Breast epithelium (tissue), 4 donors: ENCODE measurements at places on chromosomes 2 and 18. TPM values are rescaled to one million over a fixed set of nuclear protein-coding genes. Genes with fewer than 3 reads are reported as not detected.

DNA sequence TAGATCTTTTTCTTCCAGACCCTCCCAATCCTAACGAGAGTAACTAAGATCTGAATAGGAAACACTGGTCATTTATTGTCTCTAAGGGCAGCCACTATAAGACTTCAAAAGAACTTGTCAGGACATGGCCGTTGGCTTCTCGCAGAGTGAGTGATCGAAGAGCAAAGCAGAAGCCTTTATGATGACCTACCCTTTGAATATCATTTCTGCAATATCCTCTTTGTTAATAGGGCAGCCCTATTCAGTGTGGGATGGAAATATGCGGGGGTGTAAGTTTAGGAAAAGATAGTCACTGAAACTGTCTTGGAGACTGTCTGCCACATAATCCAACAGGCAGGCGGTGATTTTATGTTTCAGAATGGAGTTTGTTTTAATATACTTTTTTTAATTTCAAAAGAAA lies 70.9 kb downstream of the FBXO36 start:
- no peaks in the 10 kb centered on the region for H3K36me3 ChIP-seq
- no peak overlapping the region for H3K4me3 ChIP-seq
- H3K27me3 ChIP-seq: no peaks in the 10 kb centered on the region
- no peaks in the 10 kb centered on the region for H3K4me1 ChIP-seq

- H3K27me3 ChIP-seq: peaks cover 8% of the 10 kb centered on the region
- no peaks in the 10 kb centered on the region for H3K4me1 ChIP-seq
- H3K4me3 ChIP-seq: no peak overlapping the region
- no peak overlapping the region for H3K27ac ChIP-seq
- no peak for DNase-seq
- H3K36me3 ChIP-seq: no peaks in the 10 kb centered on the region
Observed at GRCh38 chr2:173407646-173408045, 53.0 kb downstream of the CDCA7 start.

- H3K36me3 ChIP-seq: no peaks in the 10 kb centered on the region
- peaks cover 4% of the 10 kb centered on the region for H3K4me1 ChIP-seq
- DNase-seq: no peak
- no peaks in the 10 kb centered on the region for H3K27me3 ChIP-seq
- H3K27ac ChIP-seq: no peak overlapping the region
- H3K4me3 ChIP-seq: no peak overlapping the region
Observed at GRCh38 chr2:120556911-120557310, 178.8 kb upstream of the GLI2 start.

DNA sequence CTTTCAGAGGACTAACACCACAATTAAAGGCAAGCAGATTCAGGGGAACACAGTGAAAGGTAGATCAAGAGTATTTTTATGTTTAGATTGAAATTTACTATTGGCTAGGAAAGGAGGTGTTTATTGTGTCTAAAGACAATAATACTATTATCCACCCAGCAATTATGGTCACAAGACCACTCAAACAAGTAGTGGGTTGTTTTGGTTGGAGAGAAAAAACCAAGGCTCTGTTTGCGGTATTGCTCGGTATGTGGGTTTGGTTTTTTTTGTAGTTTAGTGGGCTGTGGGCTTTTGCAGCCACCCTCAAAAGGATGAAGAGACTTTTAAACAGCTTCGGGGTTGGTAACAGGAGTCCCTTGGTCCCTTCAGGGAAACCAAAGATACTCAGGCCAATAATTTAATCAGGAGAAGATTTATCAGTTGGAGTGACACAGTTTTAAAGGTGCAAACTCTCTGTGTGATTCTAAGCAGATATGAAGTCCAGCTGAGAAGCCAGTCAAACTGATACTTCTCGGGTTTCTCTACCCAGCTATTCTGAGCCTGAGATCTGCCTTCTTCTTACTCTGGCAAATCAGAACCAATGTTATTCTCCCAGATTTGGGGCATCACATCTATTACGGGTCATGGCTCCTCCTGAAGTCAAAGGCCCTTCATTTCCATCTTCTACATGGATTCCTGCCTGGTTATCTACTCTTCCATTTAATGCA lies 55.3 kb downstream of the DCC start:
- no peaks in the 10 kb centered on the region for H3K4me1 ChIP-seq
- no peak overlapping the region for H3K4me3 ChIP-seq

GRCh38 chr2:7022492-7023385 lies 105.5 kb downstream of the RNF144A start:
- no peaks in the 10 kb centered on the region for H3K36me3 ChIP-seq
- no peak for DNase-seq
- H3K4me3 ChIP-seq: no peak overlapping the region
- H3K4me1 ChIP-seq: no peaks in the 10 kb centered on the region
- H3K27me3 ChIP-seq: no peaks in the 10 kb centered on the region
- peak overlapping the region; percentile 17 for H3K27ac ChIP-seq

DNA sequence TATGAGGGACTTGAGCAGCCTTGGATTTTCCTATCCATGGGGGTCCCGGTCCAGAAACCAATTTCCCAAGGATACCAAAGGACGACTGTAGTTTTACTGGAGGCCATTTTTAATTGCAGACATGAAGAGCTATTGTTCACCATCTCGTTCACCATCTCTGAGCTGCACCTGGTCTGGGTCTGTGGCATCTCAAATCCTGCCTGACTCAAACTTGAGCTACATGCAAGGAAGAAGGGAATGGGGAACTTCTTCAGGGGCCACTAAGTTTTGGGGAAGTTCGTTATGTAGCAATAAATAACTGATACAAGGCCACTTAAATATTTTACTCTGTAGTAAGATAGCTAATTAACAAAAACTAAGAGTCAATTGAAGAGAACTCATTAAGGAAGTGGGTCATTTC lies 2.1 kb upstream of the SMCHD1 start:
- peaks cover 6% of the 10 kb centered on the region for H3K4me1 ChIP-seq
- H3K4me3 ChIP-seq: no peak overlapping the region
- no peaks in the 10 kb centered on the region for H3K27me3 ChIP-seq
- DNase-seq: no peak
- no peaks in the 10 kb centered on the region for H3K36me3 ChIP-seq

- H3K4me1 ChIP-seq: no peaks in the 10 kb centered on the region
- no peaks in the 10 kb centered on the region for H3K36me3 ChIP-seq
- no peaks in the 10 kb centered on the region for H3K27me3 ChIP-seq
- H3K27ac ChIP-seq: no peak overlapping the region
Observed at GRCh38 chr2:106156305-106157296, 37.5 kb downstream of the UXS1 start.

DNA sequence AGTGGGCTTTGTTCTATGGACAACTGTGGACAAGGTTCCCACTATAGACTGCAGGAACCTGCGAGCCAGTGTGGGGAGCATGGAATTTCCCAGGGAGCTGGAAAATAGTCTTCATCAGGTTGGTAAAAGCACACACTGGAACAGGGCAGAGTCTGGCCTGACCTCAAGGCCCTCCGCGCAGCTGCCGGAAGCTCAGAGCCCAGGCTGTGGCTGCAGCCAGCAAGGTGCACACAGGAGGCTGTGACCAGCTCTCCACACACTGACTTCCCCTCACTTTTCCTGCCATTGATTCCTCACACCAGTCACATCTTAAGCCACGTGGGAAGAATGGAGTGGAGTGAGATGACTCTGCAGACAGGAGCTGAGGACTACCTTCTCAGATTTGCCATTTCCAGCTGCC lies 19.1 kb downstream of the MAL start:
- no peak overlapping the region for H3K27ac ChIP-seq
- no peaks in the 10 kb centered on the region for H3K36me3 ChIP-seq
- no peak overlapping the region for H3K4me3 ChIP-seq
- H3K27me3 ChIP-seq: no peaks in the 10 kb centered on the region
- peaks cover 4% of the 10 kb centered on the region for H3K4me1 ChIP-seq
- no peak for DNase-seq

Gene MC5R
- not detected for total RNA-seq

Gene OSBPL6
- total RNA-seq: 1.8 TPM

Gene PRSS56
- total RNA-seq: not detected

Gene ESPNL
- 1.3 TPM for total RNA-seq

Gene SNRNP27
- 79.2 TPM for total RNA-seq
